ENCODE measurements at places on chromosomes 5 and 9.

GRCh38 chr5:181008136-181008535 lies 19.5 kb downstream of the BTNL3 start:
- no peak for DNase-seq

- DNase-seq: peak; percentile 64
Observed at GRCh38 chr5:77491783-77492652, at the start of gene WDR41. Gene WDR41, minus strand, starts transcription at chr5:77492316. Its CDS starts 96 bp downstream, at chr5:77492220.

GRCh38 chr5:74266836-74267235 lies 373.7 kb downstream of the ENC1 start:
- no peak for DNase-seq

- DNase-seq: no peak
Observed at GRCh38 chr5:35246411-35246810, 16.1 kb upstream of the PRLR start.

- DNase-seq: no peak
Observed at GRCh38 chr5:177131019-177131320, 2.6 kb upstream of the NSD1 start.

DNA sequence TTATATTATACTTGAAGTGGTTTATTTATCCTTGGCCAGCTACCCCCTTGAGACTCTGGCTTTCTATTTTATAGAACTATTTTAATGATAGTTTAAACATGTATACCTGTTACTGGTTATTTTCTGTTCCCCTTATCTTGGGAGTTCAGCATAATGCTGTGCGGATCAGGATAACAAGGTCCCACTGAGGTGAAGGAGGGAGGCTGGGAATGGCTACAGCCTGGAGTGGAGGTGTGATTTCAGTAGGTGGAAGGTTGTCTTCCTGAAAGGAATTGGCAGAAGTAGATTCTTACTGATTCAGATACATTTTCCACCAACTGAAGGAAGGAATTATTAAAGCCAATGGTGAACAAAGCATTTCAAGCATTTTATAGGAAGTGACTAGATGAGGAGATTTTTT lies 38.9 kb downstream of the PAM start:
- no peak for DNase-seq

DNA sequence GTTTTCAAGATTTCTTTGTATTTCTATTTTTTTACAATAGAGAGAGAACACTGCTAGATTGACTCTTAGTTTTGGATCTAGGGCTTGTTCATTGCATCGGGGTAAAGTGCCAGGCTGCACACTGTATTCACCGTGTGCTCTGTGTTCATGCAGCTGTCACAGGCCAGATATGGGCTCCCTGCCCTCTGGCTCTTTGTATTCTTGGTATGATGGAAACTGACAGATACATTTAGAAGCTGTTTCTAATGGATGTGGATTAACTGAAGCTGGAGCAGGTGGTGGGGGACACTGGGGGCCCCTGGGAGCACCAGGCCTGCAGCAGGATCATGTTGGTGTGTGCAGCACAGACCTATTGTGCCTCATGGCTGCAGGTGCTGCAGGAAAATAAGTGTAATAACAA lies 28.0 kb downstream of the SLC36A1 start:
- DNase-seq: no peak

GRCh38 chr9:130290291-130291181 lies 25.0 kb downstream of the HMCN2 start:
- DNase-seq: no peak

DNA sequence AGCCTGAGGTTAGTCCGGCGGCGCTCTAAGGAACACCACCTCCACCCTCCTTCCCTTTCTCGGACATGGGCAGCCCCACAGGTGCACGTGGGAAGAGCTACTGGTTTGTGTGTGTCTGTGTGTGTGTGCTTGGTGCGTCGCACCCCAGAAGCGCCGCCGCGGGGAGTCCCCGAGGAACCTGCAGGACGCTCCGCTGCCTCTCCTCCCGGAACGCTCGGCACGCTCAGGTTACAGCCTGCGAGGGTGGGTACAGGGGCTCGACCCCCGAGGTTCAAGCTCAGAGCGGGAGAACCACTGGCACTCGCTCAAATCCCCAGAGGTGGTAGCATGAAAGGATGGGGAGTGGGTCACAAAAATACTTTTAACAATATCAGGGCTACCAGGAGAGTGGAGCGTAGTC lies 2.0 kb downstream of the ASTN2 start:
- DNase-seq: no peak

DNA sequence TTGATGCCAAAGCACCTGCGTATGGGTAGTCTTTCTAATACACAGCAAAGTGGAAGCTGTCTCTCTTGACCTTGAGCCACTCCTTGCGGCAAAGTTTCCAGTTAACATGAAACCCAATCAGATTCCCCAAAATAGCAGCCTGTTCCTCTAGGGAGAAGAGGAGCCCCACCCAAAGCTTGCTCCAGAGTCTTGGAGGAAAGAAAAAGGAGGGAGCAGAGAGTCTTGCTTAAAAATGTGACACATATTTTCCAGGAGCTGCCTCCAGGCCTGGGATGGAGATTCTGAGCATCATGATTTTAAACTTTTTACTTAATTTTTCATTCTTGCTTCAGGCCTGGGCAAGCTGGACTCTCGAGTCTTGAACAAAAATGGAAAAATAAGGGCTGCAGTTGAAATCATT lies 223.5 kb upstream of the TNC start:
- DNase-seq: no peak

DNA sequence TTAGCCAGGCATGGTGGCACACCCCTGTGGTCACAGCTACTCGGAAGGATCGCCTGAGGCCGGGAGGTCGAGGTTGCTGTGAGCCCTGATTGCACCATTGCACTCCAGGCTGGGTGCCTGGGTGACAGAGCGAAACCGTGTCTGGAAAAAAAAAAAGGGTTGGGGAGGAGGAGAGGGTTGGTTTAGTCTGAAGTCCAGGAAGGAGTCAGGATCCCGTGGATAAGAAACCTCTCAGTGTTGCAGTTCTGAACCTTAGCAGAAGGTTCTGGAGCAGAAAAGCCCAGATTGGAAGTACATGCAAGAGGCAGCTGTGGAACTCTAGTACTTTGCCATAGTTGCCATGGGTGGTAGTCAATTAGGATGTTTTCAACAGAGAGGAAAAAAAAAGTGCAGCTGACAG lies 125.2 kb upstream of the CPEB4 start:
- DNase-seq: no peak

DNA sequence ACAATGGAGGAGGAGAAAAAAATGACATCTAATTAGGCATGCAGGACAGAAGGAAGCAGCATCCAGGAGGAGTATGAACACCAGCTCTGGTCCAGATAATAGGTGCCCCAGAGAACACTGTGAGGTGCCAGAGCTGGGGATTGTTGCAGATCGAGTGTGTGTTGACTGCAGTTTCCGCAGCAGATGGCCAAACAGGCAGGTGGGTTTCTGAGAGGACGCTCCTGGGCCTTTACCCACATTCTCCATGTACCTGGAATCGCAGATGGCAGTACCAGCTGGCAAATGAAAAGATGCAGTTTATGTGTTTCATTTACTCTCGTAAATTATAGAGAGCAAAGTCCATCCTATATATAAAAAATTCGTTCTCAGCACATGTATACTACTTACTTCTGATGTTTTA lies 182.2 kb upstream of the ISL1 start:
- no peak for DNase-seq

DNA sequence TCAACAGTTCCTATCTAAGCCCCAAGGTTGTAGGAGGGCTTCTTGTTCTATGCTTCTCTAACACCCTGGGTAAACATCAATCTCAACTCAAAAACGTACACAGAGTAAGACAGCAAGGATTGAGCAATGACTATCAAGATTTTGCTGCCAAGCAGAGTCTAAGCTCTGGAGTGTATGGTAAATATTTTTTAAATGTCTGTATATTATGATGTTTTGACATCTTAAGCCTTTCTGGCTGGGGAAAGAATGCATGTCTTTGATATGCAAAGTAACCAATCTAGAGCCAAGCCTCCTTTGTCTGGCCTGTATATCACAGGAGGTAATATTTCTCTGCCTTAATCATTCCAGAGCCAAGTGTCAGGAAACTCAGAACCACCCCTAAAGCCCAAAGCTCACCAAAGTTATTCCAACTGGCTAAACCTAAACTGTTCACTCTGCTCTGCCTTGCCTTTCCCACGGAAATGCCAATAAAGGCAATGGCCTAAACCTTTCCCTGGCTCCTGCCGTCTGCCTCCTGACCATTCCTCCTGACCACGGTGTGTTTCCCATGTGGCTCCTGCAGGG lies 45.2 kb downstream of the YIPF5 start:
- no peak for DNase-seq

- no peak for DNase-seq
Observed at GRCh38 chr9:137318602-137319001, 16.5 kb upstream of the NRARP start.

DNA sequence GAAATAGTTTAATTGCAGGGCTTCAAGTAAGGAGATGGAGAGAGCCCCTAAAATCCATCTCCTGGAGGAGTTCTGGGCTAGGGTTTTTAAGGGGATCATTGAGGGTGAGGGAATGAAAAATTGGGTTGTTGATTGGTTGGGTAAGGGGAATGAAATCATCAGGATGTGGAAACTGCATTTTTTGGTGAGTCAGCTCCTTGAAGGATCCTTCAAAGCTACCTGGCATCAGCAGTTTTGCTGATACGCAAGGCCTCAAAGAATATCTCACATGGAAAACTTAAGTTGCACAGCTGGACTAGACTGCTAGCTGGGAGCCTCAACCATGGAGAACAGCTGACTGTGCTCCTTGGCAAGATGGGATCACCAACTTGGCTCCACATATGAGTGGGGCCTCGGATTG lies 136.7 kb downstream of the FGF10 start:
- no peak for DNase-seq

DNA sequence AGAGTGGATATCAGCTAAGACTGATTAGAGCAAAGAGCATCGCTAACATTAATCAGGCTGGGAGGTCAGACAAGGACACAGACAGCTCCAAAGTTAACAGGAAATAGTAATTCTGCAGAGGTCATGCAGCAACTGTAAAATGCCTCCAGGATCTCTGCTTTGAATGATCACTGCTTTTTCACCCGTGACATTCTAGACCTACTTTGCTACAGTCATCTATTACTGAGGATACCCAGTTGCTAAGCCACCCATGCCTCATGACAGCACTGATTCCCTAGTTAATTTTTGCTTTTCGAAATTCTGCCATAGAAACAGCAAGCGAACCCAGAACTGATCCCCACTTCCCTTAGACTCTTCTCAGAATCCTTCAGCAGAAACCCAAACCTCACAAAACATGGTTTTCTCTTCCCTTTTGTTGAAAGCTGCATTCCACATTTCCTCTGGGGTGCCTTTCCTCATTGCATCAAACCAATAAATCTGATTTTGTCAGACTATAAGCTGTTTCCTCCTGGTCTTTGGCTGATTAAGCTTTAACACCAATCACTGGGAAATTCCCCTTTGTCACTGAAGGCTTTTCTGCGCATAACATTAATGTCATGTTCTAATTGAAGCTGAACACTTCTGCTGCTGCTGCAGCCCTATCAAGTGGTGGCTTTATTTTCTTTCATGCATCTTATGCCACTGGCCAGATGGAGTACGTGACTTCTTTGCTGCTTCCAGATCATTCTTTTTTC lies 201.1 kb upstream of the CHD1 start:
- DNase-seq: no peak

GRCh38 chr9:99885747-99886146 lies 20.7 kb upstream of the STX17 start:
- DNase-seq: no peak

- DNase-seq: no peak
Observed at GRCh38 chr9:107989544-107989943, 500.0 kb upstream of the KLF4 start.

- no peak for DNase-seq
Observed at GRCh38 chr9:73402081-73403028, 250.7 kb downstream of the ANXA1 start.

GRCh38 chr9:104279535-104280177 lies 185.5 kb downstream of the SMC2 start:
- no peak for DNase-seq

DNA sequence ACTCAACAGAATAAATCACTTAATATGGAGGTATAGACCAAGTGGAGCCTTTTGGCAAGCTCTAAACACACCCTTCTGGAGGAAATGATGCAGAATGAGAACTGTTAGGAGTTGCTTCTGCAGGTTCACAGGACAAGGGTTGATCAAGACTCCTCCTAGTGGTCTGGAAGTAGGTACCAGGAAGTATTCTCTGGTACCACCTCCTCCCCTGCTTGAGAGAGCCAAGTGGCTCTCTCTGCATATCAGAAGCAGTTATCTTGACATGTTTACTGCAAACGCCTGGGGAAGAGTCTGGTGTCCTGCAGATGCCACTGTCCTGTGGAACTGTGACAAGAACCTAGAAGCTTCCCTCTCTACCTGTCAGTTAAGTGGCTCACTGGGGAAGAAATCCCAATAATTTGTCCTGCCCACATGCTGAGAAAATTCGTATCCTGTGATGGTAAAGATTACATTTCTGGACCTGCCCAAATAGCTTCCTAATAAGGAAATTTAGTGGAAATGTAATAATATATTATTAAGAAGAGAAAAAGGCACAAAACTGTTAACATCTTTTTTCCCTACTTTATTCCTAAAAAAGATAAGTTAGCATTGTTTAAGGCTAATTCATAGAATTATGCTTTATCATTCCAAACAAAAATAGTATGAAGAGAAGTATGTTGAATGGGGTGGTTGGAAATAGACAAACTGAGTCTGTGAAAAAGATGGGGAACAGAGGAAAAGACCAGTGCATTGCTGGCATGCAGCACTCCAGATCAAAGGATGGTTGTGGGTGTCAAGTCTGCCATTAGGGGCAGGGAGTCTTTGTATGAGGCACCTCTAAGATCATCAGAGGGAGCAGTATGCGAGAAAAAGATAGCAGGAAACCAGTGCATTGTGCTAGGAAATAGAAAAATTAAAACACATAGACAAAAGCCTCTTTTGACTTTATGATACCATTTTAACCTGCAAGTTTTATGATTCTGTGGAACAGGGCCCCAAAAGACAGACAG lies 118.8 kb downstream of the CDC42SE2 start:
- DNase-seq: peak; percentile 23

DNA sequence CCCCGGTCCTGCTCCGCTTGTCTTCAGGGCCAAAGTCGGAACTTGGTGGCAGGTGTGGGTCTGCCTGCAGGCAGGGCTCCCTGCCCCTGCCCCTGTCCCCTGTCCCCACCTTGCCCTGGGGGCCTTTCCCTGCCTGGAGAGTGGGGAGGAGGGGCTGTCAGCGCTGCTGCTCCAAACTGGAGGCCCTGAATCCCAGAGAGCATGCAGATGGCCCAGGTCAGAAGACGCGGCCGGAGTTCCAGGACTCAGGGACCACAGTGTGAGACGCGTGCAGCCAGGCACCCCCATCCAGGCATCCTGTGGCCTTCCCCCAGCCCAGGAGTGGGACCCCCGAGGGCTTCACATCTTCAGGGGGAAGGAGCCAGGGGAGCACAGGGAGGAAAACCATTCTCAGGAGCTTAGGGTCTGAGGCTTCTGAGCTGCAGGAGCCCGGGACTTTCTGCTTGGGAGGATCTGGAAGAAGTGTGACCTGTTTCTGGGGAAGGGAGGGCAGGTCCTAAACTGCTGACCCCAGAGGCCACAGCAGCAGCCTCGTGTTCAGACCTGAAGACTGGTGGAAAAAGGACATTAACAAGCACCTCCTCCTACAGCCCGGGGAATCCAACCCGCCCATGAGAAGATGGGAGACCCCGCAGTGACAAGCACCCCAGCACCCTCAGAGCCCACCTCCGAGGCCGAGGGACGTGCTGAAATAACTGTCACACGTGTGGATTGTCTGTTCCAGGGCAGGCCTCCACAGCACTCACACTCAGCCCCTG lies 38.0 kb downstream of the RASGEF1C start:
- no peak for DNase-seq

All from stimulated activated CD4-positive, alpha-beta T cell treated with anti-CD3 and anti-CD28 coated beads, Interleukin-15, amount 100 ng/mL, for 1 hour (primary cell).